ENCODE measurements at places on chromosomes 16 and 17.

DNA sequence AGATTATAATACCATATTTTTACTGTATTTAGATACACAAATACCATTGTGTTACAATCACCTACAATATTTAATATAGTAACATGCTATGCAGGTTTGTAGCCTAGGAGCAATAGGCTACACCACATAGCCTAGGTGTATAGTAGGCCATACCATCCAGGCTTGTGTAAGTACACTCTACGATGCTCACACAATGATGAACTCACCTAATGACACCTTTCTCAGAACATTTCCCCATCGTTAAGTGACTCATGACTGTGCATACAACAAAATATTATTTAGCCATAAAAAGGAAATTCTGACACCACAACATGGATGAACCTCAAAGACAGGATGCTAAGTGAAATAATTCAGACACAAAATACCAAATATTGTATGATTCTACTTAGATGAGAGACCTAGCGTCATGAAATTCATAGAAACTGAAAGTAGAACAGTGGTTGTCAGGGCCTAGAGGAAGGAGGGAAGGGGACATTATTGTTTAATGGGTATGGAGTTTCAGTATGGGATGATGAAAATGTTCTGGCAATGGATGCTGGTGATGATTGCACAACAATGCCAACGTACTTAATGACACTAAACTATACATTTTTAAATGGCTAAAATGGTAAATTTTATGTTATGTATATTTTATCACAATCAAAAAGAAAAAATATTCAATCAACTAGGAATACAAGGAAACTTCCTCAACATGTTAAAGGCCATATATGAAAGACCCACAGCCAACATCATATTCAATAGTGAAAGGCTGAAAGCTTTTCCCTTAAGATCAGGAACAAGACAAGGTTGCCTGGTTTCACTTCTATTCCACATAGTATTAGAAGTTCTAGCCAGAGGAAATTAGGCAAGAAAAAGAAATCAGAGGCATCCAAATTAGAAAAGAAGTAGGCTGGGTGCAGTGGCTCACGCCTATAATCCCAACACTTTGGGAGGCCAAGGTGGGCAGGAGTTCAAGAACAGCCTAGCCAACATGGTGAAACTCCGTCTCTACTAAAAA is 5.9 kb upstream of the C16orf87 start:
- no peak for DNase-seq

DNA sequence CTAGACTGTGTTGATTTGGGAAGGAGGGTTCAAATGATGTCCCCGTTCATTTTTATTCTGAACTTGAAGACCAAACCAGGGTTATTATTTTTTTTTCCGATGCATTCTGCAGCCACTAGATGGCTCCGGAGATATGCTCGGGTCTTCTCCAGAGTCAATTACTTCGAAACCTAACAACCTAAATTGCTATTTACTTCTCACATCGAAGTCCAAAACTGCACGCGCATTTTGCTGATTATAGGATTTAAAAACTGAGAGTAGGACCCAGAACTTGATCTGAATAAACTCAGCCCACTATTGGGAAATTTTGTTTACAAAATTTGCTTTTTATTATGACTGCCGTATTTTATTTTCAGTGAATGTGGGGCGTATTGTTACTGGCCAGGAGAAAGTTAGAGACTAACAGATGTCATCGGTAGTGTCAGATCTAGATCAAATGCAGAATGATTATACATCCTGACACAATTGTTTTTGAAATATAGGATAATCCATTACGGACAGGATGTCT is 263.8 kb downstream of the HS3ST3A1 start:
- DNase-seq, result peak; percentile 56

GRCh38 chr17:77386502-77387192 is 245.9 kb downstream of the SEC14L1 start:
- no peak for DNase-seq

DNA sequence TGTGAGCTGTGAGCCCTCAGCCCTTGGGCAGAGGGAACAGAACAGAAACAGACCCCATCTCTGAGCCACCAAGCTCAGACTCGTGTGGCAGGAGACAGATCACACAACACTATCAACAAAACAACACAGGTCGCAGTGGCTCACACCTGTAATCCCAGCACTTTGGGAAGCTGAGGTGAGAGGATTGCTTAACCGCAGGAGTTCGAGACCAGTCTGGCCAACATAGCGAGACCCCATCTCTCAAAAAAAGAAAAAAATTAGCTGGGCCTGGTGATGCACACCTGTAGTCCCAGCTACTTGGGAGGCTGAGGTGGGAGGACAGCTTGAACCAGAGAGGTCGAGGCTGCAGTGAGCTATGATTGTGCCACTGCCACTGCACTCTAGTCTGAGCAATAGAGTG is 5.5 kb upstream of the QPRT start:
- DNase-seq, result no peak

- DNase-seq, result no peak
Observed at GRCh38 chr17:16943541-16944333, 28.2 kb downstream of the TNFRSF13B start.

DNA sequence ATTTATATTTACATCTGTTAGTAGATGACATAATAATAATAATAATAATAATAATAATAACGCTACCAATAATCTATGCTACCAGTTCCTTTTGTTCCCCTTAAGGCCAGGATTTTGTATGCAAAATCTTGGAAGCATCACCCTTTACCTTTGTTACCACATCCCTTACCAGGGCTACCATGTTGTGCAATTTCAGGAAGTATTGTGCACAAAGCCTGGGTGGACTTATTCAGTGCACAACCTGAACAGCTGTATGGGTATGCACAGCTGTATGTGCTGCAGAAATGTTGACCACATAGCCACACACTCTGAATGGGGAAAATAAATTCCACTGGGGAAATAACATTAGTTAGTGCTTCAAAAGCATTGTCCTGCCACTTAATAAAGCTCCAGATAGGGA is 19.9 kb upstream of the CALB2 start:
- DNase-seq, result no peak

GRCh38 chr16:66408163-66409048 is 18.7 kb upstream of the BEAN1 start:
- DNase-seq, result no peak

- DNase-seq, result no peak
Observed at GRCh38 chr16:85616607-85617321, 3.6 kb downstream of the GSE1 start.

DNA sequence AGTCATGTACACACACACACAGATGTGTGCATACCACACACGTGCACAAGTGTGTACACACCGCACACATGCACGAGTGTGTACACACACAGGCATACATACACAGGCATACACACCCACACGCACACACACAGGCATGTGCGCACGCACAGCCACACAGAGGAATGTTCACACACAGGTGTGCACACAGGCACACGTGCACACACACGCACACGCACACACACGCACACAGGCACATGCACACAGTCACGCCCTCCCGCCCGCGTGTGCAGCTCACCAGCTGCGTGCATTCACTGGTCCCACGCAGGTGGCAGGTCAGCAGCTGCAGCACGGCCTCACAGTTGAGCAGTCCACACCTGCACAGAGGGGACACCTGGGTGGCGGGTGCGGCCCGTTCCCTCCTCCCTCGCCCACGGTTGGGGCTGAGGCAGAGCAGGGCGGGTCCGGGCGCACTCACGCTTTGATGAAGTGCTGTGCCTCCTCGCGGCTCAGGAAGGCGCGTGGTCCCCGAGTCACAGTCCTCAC is 7.7 kb downstream of the TEPSIN start:
- DNase-seq, result no peak

GRCh38 chr17:34434052-34434451 is 71.0 kb upstream of the CCL1 start:
- no peak for DNase-seq

DNA sequence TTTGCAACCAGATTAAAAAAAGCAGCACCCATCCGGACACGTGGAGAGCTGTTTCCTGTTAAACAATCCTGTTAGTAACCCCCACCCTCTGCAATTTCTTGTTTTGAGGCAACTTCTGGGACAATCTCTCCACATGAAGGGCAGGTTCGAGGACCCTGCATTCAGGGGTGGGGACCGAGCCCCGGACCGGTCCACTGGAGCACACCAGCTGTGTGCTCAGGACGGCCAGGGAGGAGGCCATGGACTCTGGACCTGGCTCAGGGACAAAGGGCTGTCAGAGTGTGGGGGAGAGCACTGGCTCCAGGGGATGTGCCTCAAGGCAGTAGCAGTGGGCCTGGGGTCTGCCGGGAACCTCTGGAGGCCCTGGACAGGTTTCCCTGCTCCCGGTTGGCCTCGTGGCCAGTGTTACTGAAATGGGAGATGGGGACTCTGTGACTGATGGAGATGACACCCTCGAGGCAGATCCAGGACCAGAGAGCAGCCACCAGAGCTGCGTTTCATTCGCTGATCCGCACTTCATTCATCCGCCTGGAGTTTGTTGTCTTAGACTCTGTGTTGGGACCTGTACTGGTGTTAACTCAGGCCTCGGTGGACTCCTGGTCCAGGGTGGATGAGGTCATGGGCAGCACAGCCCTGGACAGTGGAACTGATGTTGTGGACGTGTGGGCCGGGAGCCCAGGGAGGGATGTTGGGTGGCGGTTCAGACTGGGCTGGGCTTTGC is 2.9 kb upstream of the CPNE7 start:
- no peak for DNase-seq

Measured in NCI-H748 treated with DMSO at 0.1 percent for 48 hours (cell line).